ENCODE measurements at places on chromosomes 3 and 15.

DNA sequence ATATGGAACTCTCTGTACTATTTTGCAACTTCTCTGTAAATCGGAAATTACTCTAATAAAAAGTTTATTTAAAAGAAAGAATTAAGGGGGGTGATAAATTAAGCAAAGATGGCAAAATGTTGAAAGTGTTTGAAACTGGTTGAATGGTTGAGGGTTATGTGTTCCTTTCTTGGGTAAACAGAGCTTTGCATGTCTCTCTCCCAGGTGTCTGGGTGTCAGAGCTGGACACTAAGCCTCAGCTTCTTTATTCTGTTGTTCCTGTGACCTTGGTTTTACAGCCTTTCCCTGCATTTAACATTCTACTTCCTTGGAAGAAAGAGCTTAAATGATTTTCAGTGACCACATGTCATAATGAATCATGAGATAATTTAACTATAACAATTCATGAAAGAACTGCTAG lies 7.2 kb downstream of the GPR171 start:
- no peak for DNase-seq

DNA sequence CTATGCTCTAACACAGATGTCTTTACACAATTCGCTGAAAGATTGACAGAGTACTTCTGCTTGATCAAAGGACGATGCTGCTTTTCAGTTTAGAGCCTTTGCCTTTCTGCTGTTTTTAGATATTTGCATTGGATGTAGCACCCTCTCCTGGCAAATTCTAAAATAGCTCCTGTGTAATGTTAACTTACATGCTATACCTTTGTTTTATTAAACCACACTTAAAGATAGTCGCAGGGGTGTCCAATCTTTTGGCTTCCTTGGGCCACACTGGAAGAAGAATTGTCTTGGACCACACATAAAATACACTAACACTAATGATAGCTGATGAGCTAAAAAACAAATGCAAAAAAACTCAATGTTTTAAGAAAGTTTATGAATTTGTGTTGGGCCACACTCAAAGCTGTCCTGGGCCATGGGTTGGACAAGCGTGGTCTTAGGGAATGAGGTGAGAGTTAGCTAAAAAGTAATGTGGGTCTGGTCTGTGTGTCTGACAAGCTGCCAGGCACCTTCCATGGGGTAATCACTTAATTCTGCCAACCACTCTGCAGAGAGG lies 62.9 kb downstream of the ATG7 start:
- no peak for DNase-seq

DNA sequence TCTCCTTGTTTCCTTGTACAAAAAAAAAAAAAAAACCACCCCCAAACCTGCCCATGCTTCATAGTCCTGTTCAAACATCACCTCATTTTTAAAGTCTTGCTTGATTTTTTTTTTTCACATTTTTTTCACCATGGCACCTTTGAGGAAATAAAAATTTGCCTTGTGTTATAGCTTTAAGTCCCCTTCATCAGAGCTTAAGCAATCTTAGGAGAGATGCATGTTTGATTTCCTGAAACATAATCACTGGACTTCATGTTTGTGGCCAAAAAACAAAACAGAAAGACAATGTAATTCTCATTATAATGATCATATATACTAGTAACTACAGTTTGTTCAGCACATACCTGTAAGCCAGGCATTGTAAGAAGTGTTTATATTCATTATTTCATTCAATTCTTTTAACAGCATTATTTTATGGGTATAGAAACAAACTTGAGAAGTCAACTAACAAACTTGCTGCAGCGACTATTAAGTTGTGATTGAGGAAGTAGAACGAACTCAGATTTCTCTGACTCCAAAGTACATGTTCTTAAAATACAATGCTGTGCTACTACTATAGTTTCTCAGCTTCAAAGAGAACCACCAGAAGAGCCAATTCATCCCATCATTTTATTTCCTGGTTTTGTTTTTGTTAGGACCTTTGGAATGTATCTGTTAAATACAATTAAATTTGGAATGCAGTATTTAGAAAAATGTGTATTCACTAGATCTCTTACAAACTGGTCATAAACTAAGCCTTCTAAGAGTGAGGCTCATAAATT lies 203.8 kb downstream of the TCF12 start:
- DNase-seq: no peak

DNA sequence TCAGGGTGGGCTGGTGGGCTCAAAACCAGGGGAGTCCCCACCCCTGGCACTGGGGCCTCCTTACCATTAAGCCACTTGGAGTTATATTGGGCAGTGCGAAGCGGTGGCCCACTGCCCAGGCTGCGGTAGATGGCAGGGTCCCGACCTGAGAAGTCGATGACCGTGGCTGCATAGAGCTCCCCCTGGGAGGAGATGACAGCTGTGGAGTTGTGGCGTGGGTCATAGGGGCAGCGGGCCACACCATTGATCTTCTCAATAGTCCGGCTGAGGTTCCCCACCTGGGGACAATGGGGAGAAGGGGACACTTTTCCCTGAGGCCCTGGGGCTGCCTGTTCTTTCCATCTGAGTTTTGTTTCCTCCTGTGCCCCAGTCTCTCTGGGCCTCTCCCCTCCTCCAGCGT lies 99.8 kb downstream of the SEMA5B start:
- DNase-seq: no peak

DNA sequence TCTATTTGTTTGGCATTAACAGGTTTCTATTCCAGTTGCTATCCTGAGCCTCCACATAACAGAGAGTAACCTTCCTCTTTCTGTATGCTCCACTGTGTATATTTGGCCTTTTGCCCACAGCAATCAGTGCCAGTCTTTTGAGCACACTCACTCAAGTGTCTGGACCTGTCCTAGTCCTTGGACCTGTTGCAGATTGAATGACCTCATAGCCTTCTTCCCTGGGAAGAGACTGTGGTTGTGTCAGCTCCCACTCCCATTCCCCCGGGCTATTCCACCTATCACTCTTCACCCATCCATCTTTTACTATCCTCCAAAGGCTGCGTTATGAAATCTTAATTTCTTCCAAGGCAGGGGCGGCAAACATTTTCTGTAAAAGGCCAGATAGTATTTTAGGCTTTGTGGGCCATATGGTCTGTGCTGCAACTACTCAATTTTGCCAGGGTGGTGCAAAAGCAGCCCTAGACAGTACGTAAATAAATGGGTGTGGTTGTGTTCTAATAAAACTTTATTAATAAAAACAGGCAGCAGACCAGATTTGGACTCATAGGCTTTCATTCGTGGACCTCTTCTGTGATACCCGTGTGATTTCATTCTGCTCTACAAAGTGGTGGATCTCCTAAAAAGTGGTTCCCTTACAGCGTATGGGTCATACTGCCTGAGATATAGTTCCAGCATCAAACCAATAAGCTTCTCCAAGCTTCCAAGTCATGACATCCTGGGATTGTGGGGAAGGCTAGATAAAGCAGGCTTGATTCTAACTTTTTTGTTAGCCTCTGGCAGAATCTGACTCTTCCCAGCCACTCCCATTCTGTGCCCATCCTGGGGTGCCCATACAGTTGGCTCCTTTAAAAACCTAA lies 57.4 kb downstream of the CDAN1 start:
- DNase-seq: no peak

DNA sequence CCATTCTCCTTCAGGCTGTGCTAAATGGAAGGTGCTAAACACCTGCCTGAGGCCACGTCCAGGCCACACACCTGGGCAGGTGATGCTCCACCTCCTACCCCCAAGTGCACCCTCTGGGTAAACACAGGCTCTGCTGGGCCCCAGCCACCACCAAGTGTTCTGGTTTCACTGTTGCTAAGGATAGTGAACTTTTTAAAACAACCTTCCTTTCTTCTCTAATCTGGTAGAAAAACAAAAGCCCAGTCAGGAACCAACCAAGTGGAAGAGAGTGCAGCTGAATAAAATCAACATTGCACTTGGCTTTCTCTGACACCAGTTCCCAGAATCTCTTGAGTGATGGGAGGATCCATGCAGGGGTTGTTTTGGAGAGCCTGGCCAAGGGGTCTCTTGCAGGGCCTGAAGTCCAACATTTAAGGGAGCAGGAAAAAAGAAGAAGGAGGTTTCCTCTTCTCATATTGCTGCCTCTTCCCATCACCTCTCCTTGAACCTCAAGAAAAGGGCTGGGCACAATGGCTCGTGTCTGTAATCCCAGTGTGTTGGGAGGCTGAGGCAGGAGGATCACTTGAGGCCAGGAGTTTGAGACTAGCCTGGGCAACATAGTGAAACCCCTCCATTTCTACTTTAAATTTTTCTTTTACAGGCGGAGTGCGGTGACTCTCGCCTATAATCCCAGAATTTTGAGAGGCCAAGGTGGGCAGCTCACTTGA lies 26.2 kb upstream of the ATP13A3 start:
- DNase-seq: no peak

DNA sequence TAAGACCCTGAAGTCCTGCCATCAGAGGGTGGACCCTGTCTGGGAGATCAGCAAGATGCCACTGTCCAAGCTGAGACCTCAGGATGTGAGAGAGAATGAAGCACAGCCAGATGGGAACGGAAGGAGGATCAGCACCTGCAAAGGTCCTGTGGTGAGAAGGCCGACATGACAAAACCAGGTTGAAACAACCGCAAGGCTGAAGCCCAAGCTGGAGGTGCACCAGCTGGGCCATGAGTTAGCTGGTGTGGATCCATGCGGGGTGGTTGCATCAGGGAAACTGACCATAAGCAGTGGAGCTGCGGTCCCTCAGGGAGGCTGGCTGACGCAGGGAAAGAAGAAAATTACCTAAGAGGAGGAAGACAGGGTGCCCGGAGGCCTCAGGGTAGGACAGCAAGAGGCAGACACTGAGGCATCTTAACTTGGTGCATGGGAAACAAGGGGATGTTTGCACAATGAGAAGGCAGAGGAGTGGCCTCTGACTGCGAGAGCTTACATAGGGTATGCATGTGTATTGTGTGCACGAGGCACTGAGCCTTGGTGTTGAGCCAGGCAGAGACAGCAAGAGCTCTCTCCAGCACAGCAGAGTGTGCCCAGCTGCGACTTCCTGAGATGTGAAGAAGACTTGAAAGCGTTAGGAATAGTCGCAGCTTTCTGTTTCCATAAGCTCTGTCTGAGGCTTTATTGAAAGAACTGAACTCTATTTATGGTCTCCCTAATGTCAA lies 497.7 kb downstream of the OCA2 start:
- no peak for DNase-seq

All from activated CD8-positive, alpha-beta memory T cell treated with anti-CD3 and anti-CD28 coated beads, Interleukin-2, amount 10 ng/mL, durations not matched to agents 7 days and 5 days (primary cell).